ENCODE measurements at places on chromosomes 13 and 19.

- DNase-seq, result no peak
Measured at GRCh38 chr19:36093146-36093662, 17.7 kb upstream of the OVOL3 start.

DNA sequence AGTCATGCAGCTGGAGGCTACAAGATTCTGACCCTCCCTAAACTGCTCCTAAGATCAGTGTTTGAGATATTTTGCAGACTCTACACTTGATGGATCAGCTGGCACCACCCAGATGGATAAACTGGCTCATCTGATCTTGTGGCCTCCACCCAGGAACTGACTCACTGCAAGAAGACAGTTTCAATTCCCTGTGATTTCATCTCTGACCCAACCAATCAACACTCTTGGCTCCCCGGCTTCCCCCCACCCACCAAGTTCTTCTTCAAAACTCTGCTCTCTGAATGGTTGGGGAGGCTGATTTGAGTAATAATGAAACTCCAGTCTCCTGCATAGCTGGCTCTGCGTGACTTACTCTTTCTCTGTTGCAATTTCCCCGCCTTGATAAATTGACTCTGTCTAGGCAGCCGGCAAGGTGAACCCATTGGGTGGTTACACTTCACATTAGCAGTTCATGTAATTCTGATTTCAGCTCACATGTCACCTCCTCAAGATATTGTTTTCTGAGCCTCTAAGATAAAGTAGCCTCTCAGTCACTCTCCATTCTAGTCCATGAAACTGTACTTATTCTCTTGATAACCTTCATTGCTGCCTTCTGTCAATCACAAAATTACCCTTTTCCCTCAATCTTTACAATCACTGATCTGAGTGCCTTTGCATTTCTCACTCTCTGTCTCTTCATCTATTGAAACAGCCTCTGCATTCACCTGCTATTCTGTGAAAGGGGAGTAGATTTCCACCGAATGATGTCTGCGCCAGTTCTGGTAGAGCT is 9.9 kb upstream of the FPR3 start:
- DNase-seq, result peak; percentile 28

- DNase-seq, result peak; percentile 83
Measured at GRCh38 chr19:52601025-52601973, 31.2 kb downstream of the ZNF701 start.

DNA sequence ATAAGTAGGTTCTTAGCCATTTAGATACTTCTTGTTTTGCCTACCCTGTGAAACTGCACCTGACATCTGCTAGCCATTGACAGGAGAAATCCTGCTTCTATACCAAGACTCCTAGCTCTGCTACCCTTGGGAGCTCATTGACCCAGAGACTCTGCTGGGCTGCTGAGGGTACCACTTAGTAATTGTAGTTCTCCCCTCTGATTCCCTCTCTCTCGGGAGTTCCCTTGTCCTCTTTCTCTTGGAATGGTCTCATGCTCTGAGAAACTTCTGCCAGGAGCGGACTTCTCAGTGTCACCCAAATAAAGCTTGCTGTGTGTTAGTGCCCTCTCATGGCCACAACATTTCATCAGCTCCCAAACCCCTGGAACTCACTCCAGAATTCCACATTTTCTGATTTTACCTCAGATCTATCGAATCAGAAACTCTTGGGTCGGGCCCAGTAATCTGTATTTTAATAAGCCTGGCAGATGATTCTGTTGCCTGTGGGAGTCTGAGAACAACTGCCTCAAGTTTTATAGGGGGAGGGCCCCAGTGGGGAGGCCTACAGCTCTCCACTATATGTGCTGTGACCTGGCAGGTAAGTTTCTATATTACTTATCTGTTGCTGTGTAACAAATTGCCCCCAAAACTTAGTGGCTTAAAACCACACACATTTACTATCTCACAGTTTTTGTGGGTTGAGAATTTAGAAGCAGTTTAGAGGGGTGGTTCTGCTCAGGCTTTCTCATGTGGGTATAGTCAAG is 221.1 kb downstream of the TDRD3 start:
- DNase-seq, result no peak

GRCh38 chr13:45162194-45162593 is 38.7 kb downstream of the KCTD4 start:
- no peak for DNase-seq

DNA sequence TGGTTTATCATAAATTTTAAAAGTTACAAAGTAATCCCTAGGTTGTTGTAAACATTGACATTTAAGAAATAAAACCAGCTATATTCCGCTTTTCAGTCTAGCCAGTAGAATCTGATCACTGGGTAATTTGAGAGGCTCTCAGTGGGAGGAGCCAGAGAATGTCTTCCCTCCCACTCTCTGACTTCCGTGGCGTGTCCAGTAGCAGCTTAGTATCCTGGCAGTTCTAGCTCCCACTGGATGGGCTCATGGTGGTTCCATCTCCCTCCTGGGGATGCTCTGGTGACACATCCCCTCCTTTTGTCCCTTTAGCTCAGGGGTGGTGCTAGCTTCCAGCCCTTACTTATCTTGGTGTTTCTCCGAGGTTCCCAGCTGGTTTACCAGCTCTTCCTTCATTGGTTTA is 34.5 kb downstream of the MTUS2 start:
- DNase-seq, result no peak

DNA sequence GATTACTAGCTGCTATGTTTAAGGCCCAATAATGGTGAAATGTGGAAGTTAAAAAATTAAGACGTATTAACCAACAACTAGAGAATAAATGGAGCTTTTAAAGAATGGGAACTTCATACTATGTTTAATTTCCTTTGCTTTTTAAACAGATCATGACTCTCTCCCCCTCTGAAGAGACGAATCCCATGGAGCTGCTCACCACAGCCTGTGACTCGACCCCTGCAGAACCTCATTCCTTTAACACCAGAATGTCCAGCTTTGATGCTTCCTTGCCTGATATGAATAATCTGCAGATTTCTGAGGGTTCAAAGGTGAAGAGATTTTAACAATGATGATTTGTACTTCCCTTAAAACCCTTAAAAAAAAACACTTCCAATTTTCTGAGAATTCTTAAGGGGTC is 53.0 kb downstream of the ZAR1L start:
- no peak for DNase-seq

- DNase-seq, result no peak
Measured at GRCh38 chr13:98738993-98739392, 13.5 kb downstream of the SLC15A1 start.

DNA sequence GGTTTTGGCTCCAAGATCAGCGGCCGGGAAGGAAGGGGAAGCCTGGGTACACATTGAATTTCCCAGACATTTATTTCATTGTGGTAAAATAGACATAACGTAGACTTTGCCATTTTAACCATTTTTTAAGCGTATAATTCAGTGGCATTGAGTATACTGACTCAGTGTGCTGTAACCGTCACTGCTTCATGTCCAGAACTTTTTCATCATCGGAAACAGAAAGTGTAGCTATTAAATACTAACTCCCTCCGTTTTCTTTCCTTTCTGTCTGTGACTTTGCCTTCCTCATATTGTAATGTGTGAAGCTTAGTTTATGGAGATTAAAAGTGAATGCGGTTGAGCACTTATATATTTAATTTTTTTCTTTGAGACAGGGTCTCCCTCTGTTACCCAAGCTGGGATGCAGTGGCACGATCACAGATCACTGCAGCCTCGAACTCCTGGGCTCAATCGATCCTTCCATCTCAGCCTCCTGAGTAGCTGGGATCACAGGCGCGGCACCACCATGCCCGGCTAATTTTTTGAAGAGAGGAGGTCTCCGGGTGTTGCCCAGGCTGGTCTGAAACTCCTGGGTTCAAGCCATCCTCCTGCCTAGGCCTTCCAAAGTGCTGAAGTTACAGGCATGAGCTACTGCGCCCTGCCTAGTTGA is 1.4 kb downstream of the HNRNPM start:
- DNase-seq, result no peak

GRCh38 chr13:31797154-31797775 is 57.9 kb downstream of the RXFP2 start:
- no peak for DNase-seq

DNA sequence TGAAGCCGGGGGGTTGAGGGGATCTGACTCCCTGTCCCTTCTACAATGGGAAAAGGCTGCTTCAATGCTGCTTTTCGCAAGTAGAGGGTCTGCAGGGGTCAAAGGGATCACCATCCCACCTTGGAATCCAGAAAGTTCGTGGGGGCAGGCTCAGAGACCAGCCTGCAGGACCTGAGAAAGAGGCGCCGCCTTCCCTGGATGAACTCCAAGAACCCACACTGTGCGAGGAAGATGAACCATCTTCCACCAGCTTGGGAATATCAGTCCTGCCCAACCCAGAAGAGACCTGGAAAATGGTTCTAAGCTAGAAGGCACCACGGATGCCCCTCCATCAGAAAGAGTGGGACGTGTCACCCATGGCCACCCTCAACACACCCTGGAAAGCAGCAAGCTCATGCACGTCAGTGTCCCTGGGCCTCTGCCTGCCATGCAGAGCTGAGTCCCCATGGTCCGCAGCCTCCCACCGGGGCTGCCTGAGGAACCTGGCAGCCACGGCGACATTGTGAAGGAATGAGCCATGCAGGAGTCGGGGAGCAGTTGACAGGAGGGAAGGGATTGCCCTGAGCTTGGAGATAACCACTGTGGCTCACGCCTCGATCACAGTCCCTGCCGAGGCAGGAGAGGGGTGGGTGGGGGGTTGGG is 14.6 kb downstream of the RAB3D start:
- DNase-seq, result no peak

DNA sequence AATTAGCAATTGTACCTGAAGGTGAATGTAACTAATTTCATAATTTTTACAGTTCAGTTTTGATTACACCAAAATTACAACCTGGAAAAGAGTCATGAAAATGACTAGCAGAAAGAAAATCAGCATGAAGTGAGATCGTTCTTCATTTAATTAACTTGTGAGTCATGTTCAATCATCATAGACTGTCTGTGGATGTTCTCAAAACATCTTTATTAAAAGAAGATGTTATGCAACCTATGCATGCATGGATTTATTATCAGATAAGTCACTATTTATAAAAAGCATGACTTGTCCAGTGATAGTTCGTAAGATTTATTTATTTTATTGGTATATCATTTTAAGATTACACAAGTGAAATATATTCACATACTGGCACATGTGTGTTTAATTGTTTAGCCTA is 245.9 kb downstream of the ITGBL1 start:
- no peak for DNase-seq

DNA sequence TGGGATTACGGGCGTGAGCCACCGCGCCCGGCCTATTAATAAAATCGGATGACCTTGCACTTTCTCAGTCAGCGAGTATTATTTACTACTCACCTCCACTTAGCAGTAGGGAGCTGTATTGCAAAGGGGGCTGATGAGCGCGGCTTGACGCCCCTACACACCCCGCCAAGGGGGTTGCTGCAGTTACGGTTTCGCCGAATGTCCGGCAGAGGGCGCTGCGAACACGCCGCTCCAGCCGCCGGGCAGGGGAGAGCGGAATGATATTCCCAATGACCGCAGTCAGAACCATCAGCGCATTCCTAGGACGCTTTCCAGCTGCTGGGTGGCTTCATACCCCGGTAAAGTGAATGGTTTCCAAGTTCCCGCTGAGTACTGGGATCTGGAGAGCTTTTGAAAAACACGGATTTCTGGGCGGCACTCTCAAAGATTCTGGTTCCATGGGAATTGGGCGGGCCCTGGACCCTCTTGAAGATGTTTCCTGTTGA is 30.0 kb upstream of the TPT1 start:
- DNase-seq, result peak; percentile 63

- DNase-seq, result no peak
Measured at GRCh38 chr13:35729926-35730627, 253.6 kb upstream of the MAB21L1 start.

DNA sequence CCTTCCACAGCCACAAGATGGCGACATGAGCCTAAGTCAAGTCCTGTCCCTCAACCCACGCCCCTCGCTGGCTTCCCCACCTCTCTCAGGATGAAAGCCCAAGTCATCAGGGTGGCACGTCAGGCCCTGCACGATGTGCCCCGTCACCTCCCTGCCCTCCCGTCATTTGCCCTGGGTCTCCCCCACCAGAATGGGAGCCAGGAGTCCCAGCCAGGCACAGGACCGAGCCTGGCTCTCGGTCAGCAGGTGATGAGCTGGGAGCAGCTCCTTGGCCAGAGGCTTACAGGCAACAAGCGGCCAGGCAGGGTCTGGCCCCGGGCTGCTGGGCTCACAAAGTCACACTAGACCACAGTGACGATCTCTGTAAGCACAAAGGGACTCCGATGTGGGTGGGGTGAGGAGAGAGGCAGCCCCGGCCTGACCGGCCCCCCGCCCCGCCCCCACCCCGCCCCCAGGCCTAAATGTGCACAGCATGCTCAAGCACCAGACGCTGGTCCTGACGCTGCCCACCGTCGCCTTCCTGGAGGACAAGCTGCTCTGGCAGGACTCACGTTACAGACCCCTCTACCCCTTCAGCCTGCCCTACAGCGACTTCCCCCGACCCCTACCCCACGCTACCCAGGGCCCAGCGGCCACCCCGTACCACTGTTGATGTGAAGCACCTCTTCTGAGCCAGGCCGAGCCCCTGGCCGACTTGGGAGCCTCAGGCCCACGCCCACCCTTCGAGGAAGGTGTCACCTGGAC is 7.3 kb downstream of the MRPL4 start:
- peak; percentile 85 for DNase-seq

- DNase-seq, result no peak
Measured at GRCh38 chr13:103625194-103625593, 559.0 kb upstream of the SLC10A2 start.

GRCh38 chr19:31174948-31175347 is 174.3 kb downstream of the TSHZ3 start:
- no peak for DNase-seq

- no peak for DNase-seq
Measured at GRCh38 chr19:17977021-17977420, 10.1 kb downstream of the KCNN1 start.

DNA sequence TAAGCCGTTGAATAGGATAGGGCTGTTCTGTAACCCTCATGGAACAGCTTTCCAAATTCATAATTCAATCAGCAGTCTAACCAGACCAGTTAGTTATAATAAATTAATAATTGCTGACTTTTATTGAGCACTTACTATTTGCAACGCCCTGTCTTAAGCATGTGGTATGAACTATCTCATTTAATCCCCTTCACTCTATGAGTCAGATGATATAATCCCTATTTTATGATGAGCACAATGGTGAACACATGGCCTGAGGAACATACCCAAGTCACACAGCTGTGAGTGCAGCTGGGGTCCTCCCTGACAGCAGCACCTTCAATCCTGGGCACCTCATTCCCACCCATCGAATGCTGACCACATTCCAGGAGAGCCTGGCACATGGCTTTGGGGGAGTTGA is 28.0 kb upstream of the SACS start:
- DNase-seq, result no peak

DNA sequence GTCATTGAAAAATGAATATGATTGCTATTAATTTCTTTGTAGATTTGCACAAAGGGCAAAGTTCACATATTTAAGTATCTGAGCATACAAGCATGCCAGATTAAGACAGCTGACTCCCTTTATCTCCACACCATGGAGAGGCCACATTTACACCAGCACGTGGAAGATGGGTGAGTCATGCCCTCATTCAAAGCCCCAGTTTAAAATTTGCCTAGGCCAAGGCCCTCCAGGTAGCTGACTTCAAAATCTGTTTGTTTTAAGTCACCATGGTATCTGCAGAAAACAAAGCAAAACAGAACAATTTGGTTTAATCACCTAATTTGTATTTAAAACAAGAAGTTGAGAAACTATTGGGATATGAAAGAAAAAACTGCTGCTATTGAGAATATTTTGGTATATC is 109.2 kb downstream of the ESD start:
- DNase-seq, result no peak

Data from head of caudate nucleus (tissue), 42 donors.